ENCODE measurements at places on chromosomes 12 and 14.

DNA sequence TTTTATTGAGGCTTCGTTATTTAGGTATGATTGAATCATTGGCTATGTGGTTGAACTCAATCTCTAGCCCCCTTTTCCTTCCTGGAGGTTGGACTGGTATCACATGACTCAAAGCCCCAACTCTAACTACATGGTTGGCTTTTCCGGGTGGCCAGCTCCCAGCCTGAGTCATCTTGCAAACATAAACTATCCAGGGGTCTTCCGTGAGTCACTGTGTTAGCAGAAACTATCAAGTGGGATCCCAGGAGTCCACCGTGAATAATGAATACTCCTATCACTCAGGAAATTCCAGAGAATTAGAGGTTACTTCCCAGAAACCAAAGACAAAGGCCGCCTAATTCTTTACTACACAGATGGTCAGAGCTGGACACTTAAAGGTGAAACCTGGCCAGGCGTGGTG is 19.7 kb upstream of the PLEKHD1 start:
- DNase-seq, result peak; percentile 80

- DNase-seq, result no peak
These were observed 57.4 kb upstream of the ANO4 start for GRCh38 chr12:100737168-100737567.

- DNase-seq, result peak; percentile 15
These were observed 136.1 kb upstream of the WSCD2 start for GRCh38 chr12:107992870-107993451.

DNA sequence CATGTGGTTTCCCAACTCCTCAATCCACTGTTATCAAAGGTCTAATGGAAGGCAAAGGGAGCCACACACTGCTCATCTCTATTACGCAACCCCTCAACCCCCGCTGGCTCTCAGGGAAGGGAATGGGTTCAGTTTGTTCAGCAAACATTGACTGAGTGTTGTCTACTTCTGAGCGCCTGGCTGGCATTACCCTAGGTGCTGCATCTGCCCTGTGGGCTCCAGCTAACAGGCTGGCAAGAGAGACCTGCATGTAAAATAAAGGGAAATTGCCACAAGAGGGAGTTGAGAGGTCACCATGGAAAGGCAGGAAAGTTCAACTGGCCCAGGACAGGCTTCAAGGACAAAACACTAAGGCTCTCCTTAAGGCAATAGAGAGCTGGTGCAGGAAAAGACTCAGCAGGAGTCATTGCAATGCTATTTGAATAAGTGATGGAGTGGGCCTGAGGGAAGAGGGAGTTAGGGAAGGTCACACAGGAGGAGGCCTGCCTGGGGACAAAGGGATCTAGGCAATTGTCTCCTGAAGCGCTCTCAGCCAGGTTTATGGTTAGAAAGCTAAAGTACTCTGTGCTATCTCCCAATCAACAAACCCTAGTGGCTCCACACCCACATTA is 5.5 kb upstream of the ZNF740 start:
- DNase-seq, result peak; percentile 46

DNA sequence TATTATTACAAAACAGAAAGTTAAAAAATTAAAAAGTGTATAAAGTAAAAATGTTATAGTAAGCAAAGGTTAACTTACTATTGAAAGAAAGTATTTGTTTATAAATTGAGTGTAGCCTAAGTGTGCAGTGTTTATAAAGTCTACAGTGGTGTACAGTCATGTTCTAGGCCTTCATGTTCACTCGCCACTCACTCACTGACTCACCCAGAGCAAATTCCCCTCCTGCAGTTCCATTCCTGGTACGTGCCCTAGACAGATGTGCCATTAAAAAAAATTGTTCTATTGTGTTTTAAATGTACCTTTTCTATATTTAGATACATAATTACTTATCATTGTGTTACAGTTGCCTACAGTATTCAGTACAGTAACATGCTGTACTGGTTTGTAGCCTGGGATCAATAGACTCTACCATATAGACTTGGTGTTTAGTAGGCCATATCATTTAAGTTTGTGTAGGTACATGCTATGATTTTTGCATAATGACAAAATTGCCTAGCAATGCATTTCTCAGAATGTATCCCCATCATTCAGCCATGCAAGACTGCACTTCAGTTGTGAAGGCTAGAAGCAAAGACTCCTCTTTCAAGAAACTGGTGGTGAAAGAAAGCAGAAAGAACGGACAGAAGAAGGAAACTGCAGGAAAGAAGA is 100.6 kb downstream of the DACT1 start:
- DNase-seq, result peak; percentile 28

DNA sequence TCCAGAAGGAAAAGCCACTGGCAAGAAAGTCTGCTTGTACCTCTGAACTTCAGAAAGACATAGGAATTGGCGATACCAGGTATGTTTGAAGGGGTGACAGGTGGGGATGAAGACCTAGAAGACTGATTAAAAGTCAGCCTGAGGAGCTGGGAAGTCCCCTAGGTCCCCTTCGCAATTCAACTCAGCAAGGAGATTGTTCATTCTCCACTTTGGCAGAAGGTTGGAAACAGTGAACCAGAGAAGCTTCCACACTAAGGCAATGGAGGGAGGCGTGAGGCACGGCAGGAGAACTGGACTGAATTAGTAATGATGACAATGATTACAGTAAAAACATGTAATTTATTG is 240.3 kb upstream of the TMPO start:
- no peak for DNase-seq

DNA sequence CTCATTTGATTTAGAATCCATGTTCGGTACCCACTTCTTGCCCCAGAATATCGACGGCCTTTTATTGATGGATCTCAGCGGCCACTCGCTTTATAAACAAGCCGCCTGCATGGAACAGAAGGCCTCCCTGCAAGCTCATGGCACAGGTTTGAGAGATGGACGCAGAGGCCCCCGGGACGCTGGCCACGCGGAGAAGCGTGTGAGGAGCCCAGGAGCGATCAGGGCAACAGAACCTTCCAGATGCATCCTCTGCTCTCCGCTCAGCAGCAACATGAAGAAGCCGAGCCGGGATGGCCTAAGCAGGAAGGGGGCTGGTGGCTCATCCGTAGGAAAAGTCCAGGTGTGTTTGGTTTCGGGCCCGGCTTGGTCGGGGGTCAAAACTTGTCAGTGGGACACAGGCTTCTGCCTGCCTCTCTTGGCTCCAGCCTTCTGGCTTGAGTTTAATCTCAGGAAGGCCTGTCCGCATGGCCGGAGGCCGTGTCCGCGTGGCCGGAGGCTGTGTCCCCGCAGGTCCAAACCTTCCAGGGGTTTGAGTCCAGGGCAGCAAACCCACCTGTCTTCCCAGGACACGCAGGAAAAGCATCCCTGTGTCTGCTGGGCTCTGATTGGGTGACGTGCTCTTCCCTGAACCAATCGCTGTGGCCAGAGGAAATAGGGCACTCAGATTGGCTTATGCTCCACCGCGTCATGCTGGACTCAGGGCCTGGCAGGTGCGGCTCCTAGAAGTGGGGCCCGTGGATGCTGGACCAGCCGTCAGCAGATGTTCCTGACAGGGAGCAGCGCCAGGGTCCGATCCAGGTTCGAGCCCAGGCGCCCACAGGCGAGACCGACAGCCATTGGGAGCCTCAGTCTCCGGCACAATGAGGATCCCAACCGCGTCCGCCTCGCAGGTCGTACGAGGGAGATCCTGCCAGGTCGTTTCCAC is 65.0 kb downstream of the GALNT9 start:
- DNase-seq, result no peak

DNA sequence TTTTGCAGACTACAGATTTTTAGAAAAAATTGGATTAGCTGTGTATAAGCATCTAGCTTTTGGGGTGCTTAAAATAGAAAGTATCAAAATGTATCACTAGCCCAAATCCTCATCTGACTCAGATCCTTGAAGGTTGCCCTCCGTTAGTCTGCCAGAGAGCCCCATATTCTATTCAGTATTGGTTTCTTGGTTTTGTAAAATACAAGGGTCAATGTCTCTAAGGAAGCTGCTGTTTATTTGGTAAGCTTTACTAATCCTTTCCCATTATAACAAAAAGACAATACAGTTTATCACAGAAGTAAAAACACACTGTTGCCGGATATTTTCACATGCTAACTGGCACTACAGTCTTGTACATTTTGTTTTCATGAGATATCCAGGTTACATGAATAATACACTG is 92.8 kb upstream of the PTHLH start:
- DNase-seq, result no peak

DNA sequence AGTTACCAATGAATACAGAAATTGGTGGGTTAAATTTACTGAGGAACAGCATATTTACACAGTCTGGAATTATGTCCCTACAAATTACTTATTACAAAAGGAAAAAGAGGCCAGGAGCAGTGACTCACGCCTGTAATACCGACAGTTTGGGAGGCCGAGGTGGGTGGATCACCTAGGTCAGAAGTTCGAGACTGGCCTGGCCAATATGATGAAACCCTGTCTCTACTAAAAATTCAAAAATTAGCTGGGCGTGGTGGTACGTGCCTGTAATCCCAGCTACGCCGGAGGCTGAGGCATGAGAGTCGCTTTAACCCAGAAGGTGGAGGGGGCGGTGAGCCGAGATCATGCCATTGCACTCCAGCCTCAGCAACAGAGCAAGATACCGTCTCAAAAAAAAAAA is 52.6 kb downstream of the HECTD1 start:
- DNase-seq, result peak; percentile 51
